ENCODE measurements at places on chromosomes 11 and 22.

DNA sequence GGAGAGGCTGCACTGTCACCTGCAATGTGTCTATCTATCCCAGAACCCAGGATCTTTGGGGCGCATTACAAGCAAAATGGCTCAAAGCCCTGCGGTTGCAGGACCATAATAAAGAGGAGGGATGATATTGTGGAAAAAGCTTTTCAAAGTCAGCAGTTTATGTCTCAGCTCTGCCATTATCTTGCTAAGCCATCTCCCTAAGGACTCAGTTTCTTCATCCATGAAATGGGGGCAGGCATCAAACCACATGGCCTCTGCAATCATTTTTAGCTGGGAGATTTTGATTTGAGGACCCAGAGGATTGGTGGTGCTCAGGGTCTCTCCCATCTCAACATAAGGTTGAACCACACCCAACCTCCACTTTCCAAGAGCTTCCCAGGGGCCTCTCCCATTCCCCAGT lies 513.8 kb downstream of the MIAT start:
- DNase-seq, result no peak

- peak; percentile 23 for DNase-seq
Observed at GRCh38 chr11:103920449-103920848, 116.0 kb upstream of the DDI1 start.

DNA sequence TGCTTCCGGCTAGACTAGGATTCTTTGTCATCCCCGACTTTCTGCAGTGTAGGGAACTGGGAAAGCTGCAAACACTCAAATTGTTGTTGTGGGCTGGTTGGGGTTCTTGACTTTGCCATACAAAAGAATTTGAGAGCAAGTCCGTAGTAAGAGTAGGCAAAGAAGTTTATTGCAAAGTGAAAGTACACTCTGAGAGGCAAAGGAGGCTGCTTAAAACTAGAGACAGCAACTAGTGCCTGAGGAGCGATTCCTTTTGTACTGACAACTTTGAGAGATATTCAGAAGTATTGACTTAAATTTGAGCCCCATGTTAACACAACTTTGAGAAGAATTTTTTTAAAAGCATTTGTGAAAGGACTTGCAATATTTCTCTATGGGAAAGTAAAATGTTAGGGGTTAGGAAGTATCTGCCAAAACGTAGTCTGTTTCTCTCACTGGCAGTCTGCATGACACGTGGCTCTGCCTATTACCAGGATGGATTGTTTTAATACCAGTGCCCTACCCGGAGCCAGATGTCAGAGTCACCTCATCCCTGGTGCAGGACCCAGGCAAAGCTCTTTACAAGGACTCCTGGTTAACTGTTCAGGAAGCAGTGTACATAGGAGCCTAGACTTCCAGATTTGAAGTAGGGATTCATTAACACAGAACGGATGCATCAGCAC lies 85.0 kb upstream of the CLPB start:
- no peak for DNase-seq

DNA sequence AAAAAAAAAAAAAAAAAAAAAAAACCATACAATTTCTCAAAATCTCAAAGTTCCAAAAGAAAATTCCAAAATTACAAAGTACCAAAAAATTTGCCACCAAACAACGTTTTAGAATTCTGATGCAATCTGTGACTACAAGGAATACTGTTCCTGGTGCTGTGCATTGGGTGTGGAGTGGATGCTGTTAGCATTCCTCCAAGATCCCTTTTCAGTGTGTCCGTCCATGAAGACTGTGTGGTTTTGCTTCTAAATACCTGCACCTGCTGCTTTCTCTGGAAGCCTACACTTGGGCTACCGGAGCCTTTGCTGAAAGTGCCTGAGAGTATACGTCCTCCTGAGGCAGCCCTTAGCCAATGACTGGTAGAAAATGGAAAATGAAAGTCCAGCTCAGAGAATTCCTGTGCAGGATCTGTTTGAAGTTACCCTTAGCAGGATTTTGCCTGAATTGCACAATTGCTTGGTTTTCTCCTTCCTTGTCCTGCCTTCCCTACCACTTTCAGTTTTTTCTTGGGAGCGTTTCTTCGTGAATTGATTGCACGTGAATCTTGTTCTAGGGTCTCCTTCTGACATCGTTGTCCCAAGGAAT lies 140.8 kb downstream of the TRPC6 start:
- no peak for DNase-seq

- no peak for DNase-seq
Observed at GRCh38 chr22:20654343-20655208, 119.3 kb upstream of the SERPIND1 start.

- DNase-seq, result no peak
Observed at GRCh38 chr22:25113316-25113721, 86.3 kb upstream of the CRYBB3 start.

DNA sequence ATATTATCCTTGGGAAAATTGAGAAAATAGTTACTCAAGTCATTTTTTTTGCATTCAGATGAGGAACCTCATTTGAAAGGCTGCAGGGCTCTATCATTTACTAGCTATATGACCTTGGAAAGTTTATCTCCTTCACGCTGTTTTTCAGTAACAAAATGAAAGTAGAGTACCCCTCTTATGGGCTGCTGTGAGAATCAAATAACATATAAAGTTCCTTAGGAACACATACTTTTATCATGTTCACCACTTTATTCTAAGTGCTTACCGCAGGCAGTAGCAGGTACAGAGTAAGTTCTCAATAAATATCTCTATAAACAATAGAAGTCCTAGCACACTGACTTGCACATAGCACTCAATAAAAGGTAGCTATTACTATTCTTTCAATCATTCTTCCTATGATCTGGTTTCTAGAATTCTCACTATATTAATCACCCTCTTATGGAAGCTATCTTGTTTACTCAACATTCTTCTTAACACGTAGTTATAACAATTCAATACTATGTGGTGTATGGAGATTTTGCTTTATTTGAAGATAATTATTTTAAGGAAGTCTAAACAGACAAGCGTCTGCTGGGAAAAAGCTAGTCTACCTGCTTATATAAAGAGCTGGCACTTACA lies 1.9 kb downstream of the C11orf71 start:
- no peak for DNase-seq

DNA sequence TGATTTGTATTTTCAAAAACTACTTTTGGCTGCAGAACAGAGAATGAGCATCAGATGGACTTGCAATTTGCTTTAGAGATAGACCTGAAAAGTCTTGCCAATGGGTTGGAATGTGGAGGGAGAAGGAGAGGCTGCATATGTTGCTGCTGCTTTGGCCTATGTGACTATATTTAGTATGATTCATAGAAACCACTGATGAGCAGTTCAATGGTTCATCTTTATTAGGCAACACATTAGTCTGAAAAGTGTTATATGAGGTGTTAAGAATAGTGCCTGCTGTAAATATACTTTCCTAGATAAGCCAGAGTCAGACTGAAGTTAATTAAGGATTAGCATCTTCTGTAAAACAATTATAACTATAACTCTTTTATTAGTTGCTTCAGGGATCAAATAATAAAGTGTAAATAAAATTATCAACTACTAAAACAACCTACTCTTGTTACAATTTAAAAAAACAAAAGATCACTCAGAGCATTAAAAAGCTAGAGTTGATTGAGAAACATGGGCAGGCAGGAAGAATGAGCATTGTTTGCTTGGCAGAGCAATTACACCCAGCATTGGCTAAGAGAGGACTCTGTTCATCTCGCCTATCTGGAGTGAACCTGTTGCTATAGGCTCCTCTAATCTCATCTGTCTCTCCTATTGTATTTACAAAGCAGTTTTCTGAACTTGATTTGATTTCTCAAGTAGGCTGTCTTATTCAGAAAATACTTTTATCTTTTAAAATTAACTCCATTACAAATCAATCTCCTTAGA lies 36.3 kb downstream of the HORMAD2 start:
- DNase-seq, result peak; percentile 2

GRCh38 chr22:39349506-39349966 lies 255 bp upstream of the SYNGR1 start:
- no peak for DNase-seq

DNA sequence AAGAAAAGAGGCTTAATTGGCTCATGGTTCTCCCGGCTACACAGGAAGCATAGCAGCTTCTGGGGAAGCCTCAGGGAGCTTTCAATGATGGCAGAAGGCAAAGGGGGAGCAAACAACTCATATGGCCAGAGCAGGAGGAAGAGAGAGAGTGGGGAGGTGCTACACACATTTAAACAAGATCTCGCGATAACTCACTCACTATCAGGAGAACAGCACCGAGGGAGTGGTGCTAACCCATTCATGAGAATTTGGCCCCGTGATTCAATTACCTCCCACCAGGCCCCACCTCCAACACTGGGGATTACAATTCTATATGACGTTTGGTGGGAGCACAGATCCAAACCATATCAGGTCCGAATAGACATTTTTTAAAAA lies 41.7 kb upstream of the APLNR start:
- DNase-seq, result no peak

GRCh38 chr22:49724893-49725489 lies 102.7 kb downstream of the BRD1 start:
- DNase-seq, result no peak

DNA sequence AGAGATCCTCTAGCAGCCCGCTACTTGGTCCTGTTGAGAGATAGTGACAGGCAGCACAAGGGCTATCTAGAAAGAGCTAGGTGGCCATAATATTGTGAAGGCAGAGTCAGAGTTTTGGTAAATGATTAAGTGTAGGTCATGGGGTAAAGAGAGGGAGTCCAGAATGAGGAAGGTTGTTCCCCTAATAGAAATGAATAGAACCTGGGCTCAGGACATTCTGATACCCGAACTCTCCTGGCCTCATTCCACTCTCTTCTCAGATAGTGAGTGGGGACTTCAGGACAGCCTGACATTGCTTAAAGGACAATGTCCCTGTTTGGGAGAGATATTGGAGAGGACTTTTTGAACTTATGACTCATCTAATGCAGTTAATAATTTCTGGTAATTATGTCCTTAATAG lies 20.6 kb downstream of the SLC5A1 start:
- DNase-seq, result no peak

GRCh38 chr22:46681010-46681409 lies 57.0 kb downstream of the CERK start:
- no peak for DNase-seq

- DNase-seq, result no peak
Observed at GRCh38 chr11:115941481-115941993, 437.3 kb upstream of the CADM1 start.

- no peak for DNase-seq
Observed at GRCh38 chr11:86447763-86448480, 73.2 kb downstream of the CCDC81 start.

- DNase-seq, result no peak
Observed at GRCh38 chr11:75631086-75631730, 37.6 kb downstream of the MAP6 start.

- DNase-seq, result no peak
Observed at GRCh38 chr11:35912883-35913624, 30.8 kb upstream of the LDLRAD3 start.

GRCh38 chr22:50194037-50194805 lies 6.6 kb upstream of the SELENOO start:
- DNase-seq, result no peak

DNA sequence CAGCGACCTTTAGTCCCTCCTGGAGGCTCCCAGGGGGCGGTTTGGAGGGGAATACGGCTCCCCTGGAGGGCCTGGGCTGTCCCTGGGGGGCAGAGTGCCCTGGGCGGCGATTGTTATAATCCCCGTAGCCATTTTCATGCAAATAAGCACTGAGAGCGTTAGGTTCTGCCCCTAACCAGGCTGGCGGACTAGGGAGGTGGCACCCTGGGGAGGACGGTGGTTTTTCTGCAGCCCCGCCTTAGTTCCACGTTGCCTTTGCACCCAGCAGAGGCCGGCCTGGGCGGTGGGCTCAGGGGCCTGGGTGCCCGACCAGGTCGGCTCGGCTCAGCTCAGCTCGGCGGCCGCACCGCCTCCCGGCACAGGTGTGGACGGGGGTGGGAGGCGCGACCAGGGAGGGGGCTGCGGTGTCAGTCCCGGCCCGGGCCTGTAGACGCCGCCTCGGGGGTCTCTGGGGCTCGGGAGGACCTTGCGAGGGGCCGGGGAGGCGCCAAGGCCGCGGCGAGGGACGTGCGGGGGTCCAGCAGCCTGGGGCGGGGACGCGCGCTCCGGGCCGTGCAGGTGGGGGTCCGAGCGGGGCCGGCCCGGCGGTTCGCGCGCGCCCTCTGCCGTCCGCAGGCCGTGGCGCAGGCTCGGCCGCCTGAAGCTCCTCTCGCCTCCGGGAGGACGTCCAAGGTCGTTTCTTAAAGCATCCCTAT lies 2.3 kb upstream of the DUSP8 start:
- DNase-seq, result no peak

GRCh38 chr22:27791159-27791858 lies 10.2 kb downstream of the MN1 start:
- no peak for DNase-seq

- DNase-seq, result no peak
Observed at GRCh38 chr22:25765801-25766200, 23.8 kb downstream of the MYO18B start.

DNA sequence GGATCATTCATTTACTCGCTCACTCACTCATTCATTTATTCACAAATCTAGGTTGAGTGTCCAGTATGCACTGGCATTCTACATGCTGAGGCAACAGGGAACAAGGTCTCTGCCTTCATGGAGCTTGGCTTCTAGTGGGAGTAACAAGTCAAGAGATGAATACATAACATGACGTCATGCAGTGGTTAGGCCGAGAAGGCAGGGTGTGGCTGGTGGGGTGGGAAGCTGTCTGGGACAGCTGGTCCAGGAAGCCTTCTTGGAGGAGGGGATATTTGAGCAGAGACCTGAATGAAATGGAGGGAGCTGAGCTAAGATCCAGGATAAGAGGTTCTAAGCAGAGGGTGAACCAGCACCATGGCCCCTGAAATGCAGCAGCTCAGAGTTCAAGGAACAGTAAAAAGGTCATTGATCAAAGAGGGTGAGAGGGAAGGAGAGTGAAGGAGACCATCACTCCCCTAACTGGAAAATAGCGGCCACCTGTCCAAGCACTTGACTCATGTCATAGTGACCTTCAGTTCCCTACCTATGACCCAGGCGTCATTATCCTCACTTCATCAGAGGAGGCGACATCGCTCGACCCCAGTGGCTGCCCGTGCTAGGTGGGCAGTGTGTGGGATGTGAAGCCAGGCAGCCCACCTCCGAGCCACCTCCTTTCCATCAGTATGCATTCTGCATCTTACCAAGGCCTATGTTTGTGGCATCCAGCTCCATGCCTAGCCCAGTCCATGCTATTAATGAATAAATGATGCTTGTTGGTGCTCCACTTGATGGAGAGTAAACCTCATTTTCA lies 105.0 kb downstream of the TSPAN18 start:
- no peak for DNase-seq

GRCh38 chr11:74400606-74401005 lies 2.4 kb upstream of the PGM2L1 start:
- no peak for DNase-seq
